Ascending aorta (tissue), 2 donors: ENCODE measurements at places on chromosomes 6 and 20.

- no peak overlapping the region for H3K27ac ChIP-seq
- H3K27me3 ChIP-seq = no peaks in the 10 kb centered on the region
- no peak for DNase-seq
- no peak overlapping the region for H3K4me3 ChIP-seq
Observed at GRCh38 chr20:61814244-61814643, 251.4 kb downstream of the TAF4 start.

- peak overlapping the region; percentile 80 for H3K27ac ChIP-seq
- H3K27me3 ChIP-seq = no peaks in the 10 kb centered on the region
- no peak for DNase-seq
- H3K4me3 ChIP-seq = no peak overlapping the region
- peaks cover 8% of the 10 kb centered on the region for H3K4me1 ChIP-seq
- H3K36me3 ChIP-seq = no peaks in the 10 kb centered on the region
Observed at GRCh38 chr6:109296452-109296851, 85.8 kb downstream of the CD164 start.

GRCh38 chr20:38658879-38659596 lies 57.4 kb downstream of the ARHGAP40 start:
- H3K4me3 ChIP-seq = no peak overlapping the region
- no peaks in the 10 kb centered on the region for H3K27me3 ChIP-seq
- H3K27ac ChIP-seq = no peak overlapping the region
- H3K36me3 ChIP-seq = no peaks in the 10 kb centered on the region
- DNase-seq = no peak

- no peaks in the 10 kb centered on the region for H3K4me1 ChIP-seq
- DNase-seq = no peak
- H3K27ac ChIP-seq = no peak overlapping the region
- no peak overlapping the region for H3K4me3 ChIP-seq
- H3K36me3 ChIP-seq = no peaks in the 10 kb centered on the region
Observed at GRCh38 chr6:16851044-16851540, 89.8 kb upstream of the ATXN1 start.

- no peaks in the 10 kb centered on the region for H3K36me3 ChIP-seq
- H3K27ac ChIP-seq = no peak overlapping the region
- no peaks in the 10 kb centered on the region for H3K27me3 ChIP-seq
- DNase-seq = no peak
- no peaks in the 10 kb centered on the region for H3K4me1 ChIP-seq
Observed at GRCh38 chr6:53673162-53673727, 7.7 kb upstream of the KLHL31 start.

- H3K4me3 ChIP-seq = peak overlapping the region; percentile 93
- H3K36me3 ChIP-seq = peaks cover 11% of the 10 kb centered on the region
- H3K27me3 ChIP-seq = no peaks in the 10 kb centered on the region
- peak overlapping the region; percentile 98 for H3K27ac ChIP-seq
- H3K4me1 ChIP-seq = peaks cover 35% of the 10 kb centered on the region
Observed at GRCh38 chr20:17571153-17571527, 1.3 kb downstream of the DSTN start.

DNA sequence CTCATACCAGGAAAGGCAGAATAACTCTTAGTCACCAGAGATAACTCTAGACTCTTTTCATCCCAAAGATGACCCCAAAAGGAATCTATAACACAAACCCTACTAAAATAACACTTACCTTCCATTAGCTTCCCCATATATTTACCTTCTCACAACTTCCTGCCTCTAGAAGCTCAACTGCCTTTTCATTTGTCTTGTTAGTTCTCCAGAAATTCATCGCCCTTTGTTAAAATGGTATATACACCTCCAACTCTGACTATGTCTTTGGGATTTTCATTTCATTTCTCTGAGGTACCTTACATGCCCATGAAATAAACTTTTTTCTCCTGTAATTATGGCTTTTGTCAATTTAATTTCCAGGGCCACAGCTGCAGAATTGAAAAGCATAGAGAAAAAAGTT lies 33.5 kb downstream of the GCM1 start:
- no peaks in the 10 kb centered on the region for H3K36me3 ChIP-seq
- no peak for DNase-seq
- H3K27ac ChIP-seq = no peak overlapping the region
- H3K4me1 ChIP-seq = no peaks in the 10 kb centered on the region
- H3K27me3 ChIP-seq = no peaks in the 10 kb centered on the region

DNA sequence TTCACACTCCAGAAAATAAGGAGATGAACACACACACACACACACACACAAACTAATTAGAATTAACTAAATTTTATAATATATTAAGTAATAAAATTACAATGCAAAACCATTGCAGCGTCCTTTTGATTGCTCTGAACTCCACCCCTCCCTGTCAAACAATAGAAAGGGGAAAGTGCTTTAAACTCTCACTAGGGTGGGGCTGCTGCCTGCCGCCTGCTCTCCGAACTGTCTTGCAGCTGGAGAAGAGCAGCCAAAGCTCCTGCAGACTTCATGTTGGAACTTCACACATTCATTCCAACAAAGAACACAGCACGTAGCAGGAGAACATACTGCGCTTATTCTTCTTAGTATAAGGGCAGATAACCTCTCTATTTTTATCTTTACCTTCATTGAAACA lies 83.2 kb downstream of the GCLC start:
- H3K27ac ChIP-seq = no peak overlapping the region
- DNase-seq = no peak
- H3K27me3 ChIP-seq = no peaks in the 10 kb centered on the region
- H3K4me3 ChIP-seq = no peak overlapping the region
- no peaks in the 10 kb centered on the region for H3K36me3 ChIP-seq

DNA sequence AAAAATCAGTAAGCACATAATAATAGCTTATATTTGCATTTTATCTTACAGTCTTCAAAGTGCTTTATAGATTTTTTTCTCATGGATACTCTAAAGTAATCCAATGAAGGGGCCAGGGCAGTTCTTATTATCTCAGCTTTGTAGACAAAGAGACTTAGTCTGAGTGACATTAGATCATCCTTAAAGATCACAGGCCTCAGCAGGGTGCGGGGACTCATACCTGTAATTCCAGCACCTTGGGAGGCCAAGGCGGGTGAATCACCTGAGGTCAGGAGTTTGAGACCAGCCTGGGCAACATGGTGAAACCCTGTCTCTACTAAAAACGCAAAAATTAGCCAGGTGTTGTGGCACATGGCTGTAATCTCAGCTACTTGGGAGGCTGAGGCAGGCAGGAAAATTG lies 14.5 kb downstream of the FERMT1 start:
- H3K36me3 ChIP-seq = no peaks in the 10 kb centered on the region
- H3K4me1 ChIP-seq = no peaks in the 10 kb centered on the region
- H3K4me3 ChIP-seq = no peak overlapping the region
- no peak overlapping the region for H3K27ac ChIP-seq
- DNase-seq = no peak

DNA sequence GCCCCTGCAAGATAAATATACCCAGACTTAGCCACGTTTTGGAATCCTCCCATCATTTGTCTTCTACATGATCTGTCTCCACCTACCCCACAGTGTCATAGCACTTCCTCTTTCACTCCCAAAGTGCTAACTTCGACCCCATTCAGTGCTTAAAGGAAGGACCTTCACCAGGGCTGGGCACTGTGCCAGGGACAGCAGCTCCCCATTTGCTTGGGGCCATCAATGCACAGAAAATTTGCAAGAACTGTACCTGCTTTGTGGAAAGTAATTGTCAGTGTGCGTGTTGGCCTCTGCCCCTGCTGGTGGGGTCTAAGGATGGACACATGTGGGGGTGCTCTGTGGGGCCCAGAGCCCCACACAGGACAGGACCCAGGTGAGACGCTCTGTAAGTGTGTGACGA lies 5.2 kb upstream of the BPIFA2 start:
- H3K4me3 ChIP-seq = no peak overlapping the region
- H3K27me3 ChIP-seq = no peaks in the 10 kb centered on the region
- no peaks in the 10 kb centered on the region for H3K36me3 ChIP-seq
- no peak for DNase-seq
- H3K27ac ChIP-seq = no peak overlapping the region

GRCh38 chr20:54356801-54357200 lies 118.6 kb upstream of the DOK5 start:
- H3K4me1 ChIP-seq = no peaks in the 10 kb centered on the region
- no peak overlapping the region for H3K4me3 ChIP-seq
- no peak overlapping the region for H3K27ac ChIP-seq
- no peak for DNase-seq

DNA sequence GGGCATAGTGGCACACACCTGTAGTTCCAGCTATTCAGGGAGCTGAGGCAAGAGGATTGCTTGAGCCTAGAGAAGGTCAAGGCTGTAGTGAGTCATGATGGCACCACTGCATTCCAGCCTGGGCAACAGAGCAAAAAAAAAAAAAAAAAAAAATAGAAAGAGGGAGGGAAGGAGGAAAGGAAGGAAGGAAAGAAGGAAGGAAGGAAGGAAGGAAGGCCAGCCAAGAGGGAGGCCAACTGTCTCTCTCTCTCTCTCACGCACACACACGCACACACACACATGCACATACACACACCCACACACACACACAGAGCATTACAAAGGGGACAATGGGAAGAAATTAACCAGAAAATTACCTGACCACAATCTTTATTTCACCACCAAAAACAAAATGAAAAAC lies 50.6 kb upstream of the COL9A1 start:
- DNase-seq = no peak
- H3K4me1 ChIP-seq = no peaks in the 10 kb centered on the region
- H3K27me3 ChIP-seq = no peaks in the 10 kb centered on the region
- H3K4me3 ChIP-seq = no peak overlapping the region
- H3K27ac ChIP-seq = no peak overlapping the region

- DNase-seq = no peak
- no peak overlapping the region for H3K27ac ChIP-seq
- peaks cover 2% of the 10 kb centered on the region for H3K36me3 ChIP-seq
- no peak overlapping the region for H3K4me3 ChIP-seq
- H3K4me1 ChIP-seq = no peaks in the 10 kb centered on the region
Observed at GRCh38 chr6:127276331-127276730, 9.7 kb downstream of the RNF146 start.

DNA sequence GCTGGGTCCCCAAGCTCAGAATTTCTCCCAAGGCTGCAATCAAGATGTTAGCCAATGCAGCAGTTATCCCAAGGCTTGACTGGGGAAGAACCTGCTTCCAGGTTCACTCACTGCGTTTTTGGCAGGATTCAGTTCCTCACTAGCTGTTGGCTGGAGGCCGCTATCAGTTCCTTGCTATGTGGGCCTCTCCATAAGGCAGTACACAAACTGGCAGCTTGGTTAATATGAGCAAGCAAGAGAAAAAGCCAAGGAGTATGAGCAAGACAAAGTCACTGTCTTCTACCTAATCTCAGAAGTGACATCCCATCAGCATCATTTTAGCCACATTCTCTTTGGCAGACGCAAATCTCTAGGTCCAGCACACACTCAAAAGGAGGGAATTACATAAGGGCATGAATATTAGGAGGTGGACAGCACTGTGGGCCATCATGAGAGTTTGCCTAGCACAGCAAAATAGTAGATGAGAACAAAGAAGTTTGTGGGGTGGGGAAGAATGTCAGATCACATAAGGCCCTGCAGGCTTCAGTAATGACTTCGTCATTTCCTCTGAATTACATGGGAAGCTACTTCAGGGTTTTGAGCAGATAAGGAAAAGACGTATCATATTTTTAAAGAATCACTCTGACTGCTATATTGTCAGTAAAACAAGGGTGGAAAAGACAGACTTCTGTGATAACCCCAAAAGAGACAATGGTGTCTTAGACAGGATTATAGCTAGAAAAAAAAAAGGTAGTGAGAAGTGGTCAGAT lies 25.5 kb downstream of the LMBRD1 start:
- no peaks in the 10 kb centered on the region for H3K4me1 ChIP-seq
- peaks cover under 1% of the 10 kb centered on the region for H3K36me3 ChIP-seq
- no peak for DNase-seq
- H3K4me3 ChIP-seq = no peak overlapping the region
- H3K27me3 ChIP-seq = no peaks in the 10 kb centered on the region

GRCh38 chr20:17533396-17533795 lies 2.2 kb upstream of the BFSP1 start:
- no peaks in the 10 kb centered on the region for H3K36me3 ChIP-seq
- H3K4me3 ChIP-seq = no peak overlapping the region
- no peaks in the 10 kb centered on the region for H3K27me3 ChIP-seq
- no peak for DNase-seq
- peaks cover 20% of the 10 kb centered on the region for H3K4me1 ChIP-seq

DNA sequence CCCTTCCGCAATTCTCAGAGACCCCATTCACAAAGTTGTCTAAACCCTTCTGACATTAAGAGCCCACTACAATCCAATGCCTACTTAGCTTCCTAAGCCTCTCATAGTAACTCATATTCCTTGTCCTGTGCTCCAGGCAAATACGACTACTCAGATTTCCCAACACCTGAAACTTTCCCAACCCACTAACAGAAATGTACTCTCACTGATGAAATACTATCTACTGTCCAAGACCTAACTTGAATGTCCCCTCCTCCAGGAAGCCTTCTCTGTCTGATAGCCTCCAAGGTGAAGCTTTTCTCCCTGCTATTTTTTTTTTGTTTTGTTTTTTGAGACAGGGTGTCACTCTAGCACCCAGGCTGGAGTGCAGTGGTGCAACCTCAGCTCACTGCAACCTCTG lies 30.4 kb downstream of the GPLD1 start:
- no peaks in the 10 kb centered on the region for H3K4me1 ChIP-seq
- no peak for DNase-seq
- H3K27me3 ChIP-seq = no peaks in the 10 kb centered on the region
- no peak overlapping the region for H3K27ac ChIP-seq

- no peaks in the 10 kb centered on the region for H3K27me3 ChIP-seq
- no peaks in the 10 kb centered on the region for H3K4me1 ChIP-seq
- H3K4me3 ChIP-seq = no peak overlapping the region
- H3K36me3 ChIP-seq = no peaks in the 10 kb centered on the region
- DNase-seq = no peak
Observed at GRCh38 chr6:170251776-170252571, 38.9 kb downstream of the DLL1 start.

DNA sequence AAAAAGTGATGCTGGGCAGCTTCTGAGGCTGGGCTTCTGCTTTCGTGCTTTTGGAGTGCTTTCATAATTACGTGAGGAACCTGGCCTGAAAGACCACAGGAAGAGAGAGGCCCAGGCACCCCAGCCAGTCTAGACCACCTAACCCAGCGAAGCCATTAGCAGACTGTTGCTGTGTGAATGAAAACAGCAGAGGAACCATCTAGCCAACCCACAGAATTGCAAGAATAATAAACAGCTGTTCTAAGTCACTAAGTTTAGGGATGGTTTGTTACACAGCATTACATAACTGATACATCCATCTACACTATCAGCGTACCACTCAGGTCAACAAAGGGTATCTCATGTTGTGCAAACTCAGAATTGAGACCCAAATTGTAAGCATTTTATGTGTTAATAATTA lies 34.5 kb downstream of the FGD2 start:
- H3K27me3 ChIP-seq = no peaks in the 10 kb centered on the region
- H3K36me3 ChIP-seq = no peaks in the 10 kb centered on the region
- no peak overlapping the region for H3K4me3 ChIP-seq
- no peaks in the 10 kb centered on the region for H3K4me1 ChIP-seq
- DNase-seq = no peak

- no peak overlapping the region for H3K27ac ChIP-seq
- no peak overlapping the region for H3K4me3 ChIP-seq
- no peak for DNase-seq
- no peaks in the 10 kb centered on the region for H3K4me1 ChIP-seq
- no peaks in the 10 kb centered on the region for H3K36me3 ChIP-seq
Observed at GRCh38 chr20:64148581-64148980, 15.7 kb upstream of the MYT1 start.

GRCh38 chr6:90297115-90297866 lies 648 bp upstream of the BACH2 start:
- H3K4me3 ChIP-seq = peak overlapping the region; percentile 94
- DNase-seq = no peak
- no peaks in the 10 kb centered on the region for H3K27me3 ChIP-seq
- H3K4me1 ChIP-seq = peaks cover 2% of the 10 kb centered on the region
- peak overlapping the region; percentile 95 for H3K27ac ChIP-seq
- no peaks in the 10 kb centered on the region for H3K36me3 ChIP-seq

GRCh38 chr6:17565399-17565798 lies 34.7 kb upstream of the FAM8A1 start:
- DNase-seq = no peak
- H3K4me3 ChIP-seq = no peak overlapping the region
- H3K27ac ChIP-seq = no peak overlapping the region
- H3K4me1 ChIP-seq = no peaks in the 10 kb centered on the region
- no peaks in the 10 kb centered on the region for H3K27me3 ChIP-seq
